ENCODE measurements at places on chromosomes 5 and 9.

- DNase-seq = no peak
Measured at GRCh38 chr5:143102411-143102810, 301.1 kb downstream of the NR3C1 start.

DNA sequence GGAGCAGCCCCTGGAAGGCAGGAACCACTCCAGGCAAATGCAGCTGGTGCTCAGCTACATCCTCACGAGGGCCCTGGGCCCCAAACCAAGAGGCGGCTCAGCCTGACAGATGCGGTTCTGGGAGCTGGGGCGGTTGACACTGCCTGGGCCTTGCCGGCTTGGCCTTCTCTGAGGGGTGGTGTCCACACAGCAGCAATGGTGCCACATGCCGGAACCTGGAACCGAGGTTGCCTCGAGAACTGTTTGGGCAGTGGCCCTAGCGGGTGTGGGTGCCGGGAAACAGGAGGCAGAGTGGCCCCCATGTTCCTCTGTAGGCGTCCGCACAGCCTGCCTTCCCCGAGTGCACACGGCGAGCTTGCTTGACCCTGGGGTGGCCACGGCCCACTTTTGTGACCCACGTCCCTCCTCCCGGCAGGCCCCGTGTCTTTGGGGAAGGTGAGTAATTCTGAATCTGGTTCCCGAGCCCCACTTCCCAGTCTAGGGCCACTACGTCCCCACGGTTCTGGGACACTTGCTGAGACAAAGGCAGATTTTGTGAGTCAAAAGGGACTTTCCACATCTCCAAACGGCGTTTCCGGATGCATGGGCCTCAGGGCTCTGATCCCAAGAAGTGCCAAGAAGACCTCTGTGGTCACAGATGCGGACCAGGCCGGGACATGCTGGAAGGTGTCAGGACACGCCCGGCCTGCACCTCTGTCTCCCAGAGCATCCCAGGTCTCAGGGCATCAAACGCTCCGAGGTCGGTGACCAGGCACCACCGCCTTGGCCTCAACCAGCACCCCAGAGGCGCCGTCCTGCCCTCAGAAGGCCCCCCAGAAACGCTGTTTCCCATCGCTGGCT is 27.7 kb upstream of the SLC12A7 start:
- no peak for DNase-seq

- DNase-seq = no peak
Measured at GRCh38 chr9:117763314-117763713, 59.1 kb downstream of the TLR4 start.

- DNase-seq = no peak
Measured at GRCh38 chr5:150419630-150420270, 7.0 kb upstream of the CD74 start.

- DNase-seq = no peak
Measured at GRCh38 chr5:33524476-33524875, 83.7 kb downstream of the TARS1 start.

DNA sequence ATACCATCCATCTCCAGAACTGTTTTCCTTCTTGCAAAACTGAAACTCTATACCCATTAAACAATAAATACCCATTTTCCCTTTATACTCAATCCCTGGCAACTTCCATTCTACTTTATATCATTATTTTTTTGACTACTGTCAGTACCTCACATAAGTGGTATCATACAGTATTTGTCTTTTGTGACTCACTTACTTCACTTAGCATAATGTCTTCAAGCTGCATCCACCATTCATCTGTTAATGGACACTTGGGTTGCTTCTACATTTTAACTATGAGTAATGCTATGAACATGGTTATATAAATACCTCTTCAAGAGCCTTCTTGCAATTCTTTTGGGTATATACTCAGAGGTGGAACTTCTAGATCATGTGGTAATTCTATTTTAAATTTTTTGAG is 11.6 kb upstream of the TYRP1 start:
- no peak for DNase-seq

DNA sequence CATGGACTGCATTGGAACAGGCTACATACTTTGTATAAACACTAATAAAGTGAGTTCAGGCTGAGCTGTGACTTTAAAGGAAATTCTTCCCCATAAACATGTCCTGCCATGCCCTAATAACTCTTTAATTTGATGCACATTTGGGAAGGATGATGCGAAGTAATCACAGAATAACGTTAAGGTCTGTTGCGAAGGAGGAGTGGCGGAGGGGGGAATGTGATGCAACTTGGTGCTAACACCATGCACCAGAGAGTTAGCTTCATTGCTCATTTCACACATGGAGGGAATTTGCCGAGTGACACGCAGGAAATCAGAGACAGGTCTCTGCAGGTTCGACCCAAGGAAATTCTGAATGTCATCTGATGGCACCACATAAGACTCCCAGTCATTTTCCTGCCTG is 32.9 kb downstream of the SLIT3 start:
- no peak for DNase-seq

Measured in activated naive CD4-positive, alpha-beta T cell treated with Interleukin-2 at 50 U/mL for 16 hours (primary cell).